Retinal pigment epithelial cell (primary cell): ENCODE measurements at places on chromosomes 7 and 10.

GRCh38 chr10:86155054-86155921, 211.3 kb downstream of the GRID1 start:
- no peak for DNase-seq

DNA sequence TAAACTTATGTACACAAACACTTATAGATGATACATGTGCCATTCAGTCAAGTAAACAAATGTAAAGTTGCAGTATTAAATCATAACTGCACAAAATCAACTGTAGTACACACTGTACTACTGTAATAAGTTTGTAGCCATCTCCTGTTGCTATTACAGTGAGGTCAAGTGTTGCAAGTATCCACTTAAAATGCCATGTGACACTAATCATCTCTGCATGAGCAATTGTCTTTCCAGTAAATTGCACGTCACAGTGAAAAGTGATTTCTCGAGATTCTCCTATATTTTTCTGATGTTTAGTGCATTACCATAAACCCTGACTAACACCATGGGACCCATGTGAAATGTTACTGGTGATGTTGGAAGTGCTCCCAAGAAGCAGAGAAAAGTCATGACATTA, 293.3 kb upstream of the SP4 start:
- DNase-seq = no peak

- no peak for DNase-seq
These were observed 27.7 kb downstream of the PPP2R2D start for GRCh38 chr10:131928248-131929095.

- no peak for DNase-seq
These were observed 69.3 kb downstream of the AP3M1 start for GRCh38 chr10:74081192-74081803.

DNA sequence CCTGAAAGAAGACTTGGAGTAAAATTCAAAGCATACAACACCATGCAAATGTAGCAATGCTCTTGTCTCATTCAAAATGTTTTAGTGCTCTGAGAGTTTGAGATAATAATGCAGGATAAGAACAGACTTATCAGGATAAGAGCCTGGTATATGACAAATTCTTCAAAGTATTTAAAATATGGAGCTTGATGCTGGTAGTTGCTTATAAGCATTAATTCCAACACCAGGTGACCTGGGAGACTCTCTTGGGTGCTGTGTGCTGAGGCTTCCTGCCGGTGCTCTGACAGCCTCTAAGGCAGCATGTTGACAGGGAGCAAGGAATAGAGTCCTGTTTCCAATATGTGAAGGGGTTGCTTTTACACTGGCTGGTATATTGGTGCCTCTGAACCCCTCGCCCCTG, 34.8 kb upstream of the SLC26A5 start:
- DNase-seq = no peak

DNA sequence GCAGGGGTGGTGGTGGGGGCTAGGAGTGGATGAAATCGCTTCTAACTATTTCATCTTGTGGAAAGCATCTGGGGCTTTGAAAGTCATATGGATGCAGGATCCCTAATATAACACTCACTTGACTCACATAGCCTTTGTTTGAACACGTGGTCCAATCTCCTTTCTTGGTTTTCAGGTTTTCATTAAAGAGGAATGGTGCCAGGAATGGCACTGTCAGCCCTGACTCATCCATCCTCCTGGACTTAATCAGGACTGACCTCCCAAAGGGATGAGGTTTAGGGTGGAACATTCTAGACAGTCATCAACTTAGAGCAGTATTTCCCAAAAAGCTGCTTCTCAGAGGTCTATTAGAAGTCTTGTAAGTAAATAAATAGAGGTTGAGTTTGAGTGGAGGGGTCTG, 162.0 kb upstream of the PLXNA4 start:
- no peak for DNase-seq

- DNase-seq = no peak
These were observed 733.2 kb downstream of the INHBA start for GRCh38 chr7:40969641-40970040.

DNA sequence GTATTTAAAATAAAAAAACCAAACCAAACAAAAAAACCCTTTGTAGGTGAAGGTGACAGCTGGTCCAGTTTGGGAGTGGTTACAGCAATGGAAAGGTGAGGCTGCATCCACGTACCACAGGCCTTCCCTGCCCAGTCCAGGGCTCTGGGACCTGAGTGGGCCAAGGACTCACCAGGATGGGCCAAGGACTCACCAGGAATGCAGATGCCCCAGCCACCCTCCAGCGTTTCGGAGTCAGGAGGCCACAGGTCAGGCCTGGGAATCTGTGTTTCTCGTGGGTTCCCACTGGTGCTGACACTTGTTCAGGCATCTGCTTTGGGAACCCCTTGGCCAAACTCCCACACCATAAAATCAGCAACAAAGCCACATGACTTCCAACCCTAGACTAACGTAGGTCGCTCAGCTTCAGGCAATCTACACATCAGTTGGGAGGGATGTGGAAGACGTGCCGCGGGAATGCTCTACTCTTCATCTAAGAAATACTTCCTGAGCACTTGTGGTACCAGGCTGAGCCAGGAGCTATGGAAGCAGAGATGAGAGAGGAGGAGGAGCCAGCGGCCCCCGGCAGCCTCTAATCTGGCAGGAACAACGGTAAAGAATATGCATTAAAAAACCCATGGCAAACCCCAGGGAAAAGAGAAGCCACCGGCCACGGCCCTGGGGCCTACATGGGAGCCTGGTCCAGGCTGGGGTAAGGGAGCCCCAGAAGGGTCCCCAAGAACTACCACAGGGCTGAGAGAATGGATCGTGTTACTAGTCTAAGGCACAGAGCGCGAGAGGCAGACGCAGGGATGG, 473.4 kb downstream of the PTPRN2 start:
- DNase-seq = no peak

- no peak for DNase-seq
These were observed 114.8 kb upstream of the DIP2C start for GRCh38 chr10:804191-804781.

DNA sequence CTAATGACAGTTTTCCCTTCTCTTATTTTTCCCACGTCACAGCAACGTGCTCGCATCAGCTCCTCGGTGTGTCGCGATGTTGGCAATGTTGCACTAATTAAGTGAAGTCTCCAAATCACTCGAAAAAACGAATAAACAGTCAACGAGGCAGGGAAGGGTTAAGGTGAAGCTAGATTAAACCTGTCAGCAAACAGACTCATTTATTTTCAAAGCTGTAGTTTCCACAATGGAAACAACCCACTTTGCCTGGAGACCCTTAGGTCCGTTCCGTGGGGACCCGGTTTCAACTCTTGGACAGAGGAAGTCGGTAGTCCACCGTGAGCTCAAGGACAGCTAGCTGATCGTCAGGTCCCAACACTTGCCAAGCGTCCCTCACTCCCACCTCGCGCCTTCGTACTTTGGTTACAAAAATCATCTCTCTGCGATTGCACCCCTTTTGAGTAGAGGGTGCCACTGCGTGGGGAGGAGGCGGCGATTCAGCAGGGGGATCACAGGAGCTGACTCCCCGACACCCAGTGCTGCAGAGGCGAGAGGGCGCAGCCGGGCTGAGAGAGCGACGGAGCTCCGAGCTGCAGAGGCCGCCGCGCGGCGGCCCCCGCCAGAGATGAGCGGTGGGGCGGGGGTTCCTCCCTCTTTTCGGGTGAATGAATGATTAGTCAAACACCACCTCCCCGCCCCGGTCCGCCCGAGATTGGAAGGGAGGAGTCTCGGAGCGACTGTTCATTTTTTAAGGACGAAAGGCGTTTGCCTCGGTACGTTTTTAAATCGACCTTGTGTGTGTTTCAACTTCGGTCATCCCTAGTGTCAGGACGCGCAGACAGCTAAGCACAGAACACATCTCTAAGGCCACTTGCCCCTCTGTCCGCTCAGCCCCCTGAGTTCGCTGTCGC, 1.3 kb upstream of the BMPER start:
- no peak for DNase-seq

DNA sequence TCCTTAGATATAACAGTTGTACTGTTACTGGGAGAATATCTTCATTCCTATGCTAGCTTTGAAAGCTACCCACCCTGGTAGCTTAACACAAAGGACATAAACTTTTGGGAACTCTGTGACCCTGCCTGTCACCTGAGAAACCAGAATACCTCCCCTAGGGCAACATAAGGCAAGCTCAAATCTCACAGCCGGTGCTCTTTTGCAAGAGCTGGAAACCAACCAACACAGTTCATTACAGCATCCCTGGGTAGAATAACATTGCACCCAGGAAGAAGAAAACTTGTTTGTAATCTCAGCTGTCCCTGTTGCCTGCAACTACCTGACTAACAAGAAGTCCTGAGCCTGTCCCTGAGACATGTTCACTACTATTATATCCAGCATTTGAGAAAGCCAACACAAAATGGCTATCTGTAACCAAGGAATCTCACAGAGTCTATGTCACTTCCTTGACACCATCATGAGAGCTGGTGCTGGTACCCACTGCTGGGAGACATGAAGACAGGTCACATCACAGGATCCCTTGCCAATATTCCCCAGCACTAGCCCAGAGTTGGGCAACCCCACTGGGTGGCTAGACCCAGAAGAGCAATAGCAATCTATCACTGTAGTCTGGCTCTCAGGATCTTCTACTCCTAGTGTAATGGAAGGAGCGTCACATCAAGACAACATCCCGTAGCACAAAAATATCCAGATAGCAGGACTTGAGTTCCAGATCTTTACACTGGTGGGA, 31.3 kb downstream of the AKR1C3 start:
- DNase-seq = no peak

GRCh38 chr10:112637901-112638300, 190.9 kb downstream of the VTI1A start:
- no peak for DNase-seq

GRCh38 chr10:123643315-123643714, 22.8 kb upstream of the GPR26 start:
- no peak for DNase-seq

DNA sequence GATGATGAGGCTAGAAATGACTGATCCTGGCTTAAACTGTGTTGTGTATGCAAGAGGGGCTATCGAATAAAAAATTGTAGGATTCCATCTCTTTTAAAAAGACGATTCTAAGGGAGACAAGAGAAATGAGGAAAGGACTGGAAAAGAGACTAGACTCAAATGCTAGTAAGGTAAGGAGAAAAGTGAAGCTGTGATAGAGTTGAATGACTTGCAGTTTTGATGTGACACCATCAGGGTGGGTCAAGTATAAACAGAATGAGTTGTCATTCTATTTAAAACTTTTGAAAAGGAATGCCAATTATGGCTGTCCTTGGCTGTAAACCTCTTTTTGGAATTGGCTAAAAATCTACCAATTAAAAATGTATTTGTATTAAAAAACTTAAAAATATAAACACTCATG, 184.5 kb upstream of the PHF14 start:
- DNase-seq = no peak
